ENCODE measurements at places on chromosomes 6 and 20. TPM values are rescaled to one million over a fixed set of nuclear protein-coding genes. Genes with fewer than 3 reads are reported as not detected.

DNA sequence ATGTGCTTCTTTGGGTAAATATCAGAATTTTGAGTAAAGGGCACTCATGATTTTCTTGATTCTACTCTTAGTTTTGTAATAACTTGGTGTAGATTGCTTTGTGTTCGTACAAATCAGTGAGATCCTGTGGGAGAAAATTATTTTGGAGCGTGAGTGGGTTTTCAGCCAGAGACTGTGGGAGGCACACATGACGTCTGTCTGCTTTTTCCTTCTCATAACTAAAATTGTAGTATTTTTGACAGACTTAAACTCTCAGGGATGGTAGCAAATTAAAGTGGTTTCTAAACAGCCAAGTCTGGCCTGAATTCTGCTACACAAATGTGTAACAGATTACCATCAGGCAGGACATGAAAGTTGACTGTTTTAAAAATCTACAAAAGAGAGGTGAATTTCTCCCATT, 222.6 kb downstream of the OTOR start:
- DNase-seq: no peak

DNA sequence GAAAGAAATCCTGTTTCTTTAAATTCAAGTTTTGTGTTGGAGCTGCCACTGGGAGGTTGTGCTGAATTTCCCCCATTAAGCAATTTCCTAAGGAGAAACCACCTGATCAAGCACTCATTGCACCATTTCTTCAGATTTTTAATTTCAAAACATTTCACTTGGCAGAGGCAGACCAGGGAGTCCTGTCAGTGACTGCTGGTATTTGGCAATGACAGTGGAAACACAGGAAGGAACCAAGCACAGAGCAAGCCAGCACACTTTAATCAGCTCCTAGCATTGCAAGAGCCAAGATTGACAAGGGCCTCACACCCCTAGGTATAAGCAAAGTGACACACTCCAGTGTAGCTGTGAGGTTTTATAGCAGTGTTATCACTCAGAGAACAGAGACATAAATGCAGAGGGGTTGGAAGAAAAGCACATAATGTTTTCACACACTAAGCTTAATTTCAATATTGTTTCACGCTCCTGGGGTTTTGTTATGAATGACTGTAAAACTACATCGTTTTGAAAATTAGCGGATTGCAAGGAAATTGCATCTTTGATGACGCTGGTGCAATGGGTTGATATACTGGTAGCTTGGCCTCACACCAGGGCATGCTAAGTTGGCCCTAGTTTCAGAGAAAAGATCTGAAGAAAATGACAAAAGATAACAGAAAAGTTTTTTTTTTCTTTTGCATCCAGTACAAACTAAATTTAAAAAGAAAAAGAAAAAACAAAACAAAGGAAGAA, 768.4 kb downstream of the TFAP2A start:
- peak; percentile 29 for DNase-seq

- no peak for DNase-seq
Measured at GRCh38 chr6:127855542-127856159, 45.2 kb downstream of the THEMIS start.

- DNase-seq: no peak
Measured at GRCh38 chr20:10539818-10540553, 104.9 kb downstream of the SLX4IP start.

GRCh38 chr6:164015088-164015484, 600.6 kb downstream of the QKI start:
- DNase-seq: no peak

GRCh38 chr6:36340618-36341454, 4.1 kb upstream of the BNIP5 start:
- peak; percentile 80 for DNase-seq

DNA sequence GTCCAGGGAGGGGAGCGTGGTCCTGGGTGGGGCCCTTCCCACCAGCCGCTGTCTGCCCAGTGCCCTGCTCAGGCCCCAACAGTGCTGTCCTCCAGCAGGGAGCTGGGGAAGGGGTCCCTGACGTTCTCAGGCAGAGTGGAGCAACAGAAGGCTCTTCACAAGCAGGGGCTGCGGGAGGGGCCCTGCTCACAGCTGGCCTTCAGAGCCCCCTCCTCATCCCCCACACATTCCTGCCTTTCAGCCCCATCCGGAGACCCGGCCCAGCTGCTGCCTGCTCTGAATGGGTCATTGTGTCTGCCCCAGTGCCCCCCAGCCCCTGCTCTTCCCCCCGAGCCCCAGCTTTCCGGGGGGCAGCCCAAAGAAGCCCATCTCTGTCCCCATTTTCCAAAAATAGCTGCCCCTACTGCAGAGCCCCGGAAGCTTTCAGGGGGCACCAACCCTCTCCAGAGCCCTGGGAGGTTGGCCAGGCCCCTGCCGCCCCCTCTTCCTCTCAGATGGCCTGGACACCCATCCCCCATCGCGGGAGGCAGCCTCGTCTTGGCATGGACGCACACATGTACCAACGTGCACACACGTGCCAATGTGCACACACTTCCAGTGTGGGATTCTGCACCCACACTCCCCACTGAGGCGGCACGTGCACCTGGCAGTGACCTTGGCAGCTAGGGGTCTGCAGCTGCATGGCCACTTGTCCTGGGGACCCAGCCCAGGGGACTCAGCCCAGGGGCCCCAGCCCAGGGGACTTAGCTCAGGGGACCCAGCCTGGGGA, 3.7 kb downstream of the COL20A1 start:
- peak; percentile 38 for DNase-seq

GRCh38 chr6:79463621-79464050, 73.6 kb downstream of the LCA5 start:
- no peak for DNase-seq

DNA sequence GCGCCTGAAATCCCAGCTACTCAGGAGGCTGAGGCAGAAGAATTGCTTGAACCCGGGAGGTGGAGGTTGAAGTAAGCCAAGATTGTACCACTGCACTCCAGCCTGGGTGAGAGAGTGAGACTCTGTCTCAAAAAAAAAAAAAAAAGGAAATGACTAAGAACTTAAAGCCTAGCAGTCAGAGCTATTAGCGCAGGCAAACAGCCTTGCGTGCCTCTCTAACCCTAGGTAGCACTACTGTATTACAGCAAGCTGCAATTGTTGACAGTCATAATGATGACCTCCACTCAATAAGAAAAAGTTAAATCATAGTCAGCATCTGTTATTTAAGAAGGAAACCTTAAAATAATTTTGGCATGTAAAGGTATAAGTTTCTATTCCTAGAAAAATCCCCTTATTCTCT, 14.4 kb downstream of the GSS start:
- no peak for DNase-seq

DNA sequence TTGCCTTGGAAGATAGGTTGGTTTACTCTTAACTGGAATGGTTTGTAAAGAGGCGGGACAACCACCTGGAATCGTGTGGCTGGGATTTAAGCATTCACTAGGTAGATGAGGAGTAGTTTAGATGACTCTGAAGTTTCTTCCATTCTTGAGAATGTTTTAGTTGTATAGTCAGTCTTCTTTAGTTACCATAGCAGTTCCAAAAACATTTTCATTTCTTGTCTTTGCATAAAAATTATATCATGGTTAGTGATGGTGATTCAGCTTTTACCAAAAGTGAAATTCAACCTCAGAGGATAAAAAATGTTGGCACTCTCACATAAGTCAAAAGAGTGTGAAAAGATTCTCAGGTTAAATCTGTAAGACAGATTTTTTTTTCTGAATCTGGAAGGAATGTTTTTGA, 70.3 kb downstream of the SMAP1 start:
- no peak for DNase-seq

DNA sequence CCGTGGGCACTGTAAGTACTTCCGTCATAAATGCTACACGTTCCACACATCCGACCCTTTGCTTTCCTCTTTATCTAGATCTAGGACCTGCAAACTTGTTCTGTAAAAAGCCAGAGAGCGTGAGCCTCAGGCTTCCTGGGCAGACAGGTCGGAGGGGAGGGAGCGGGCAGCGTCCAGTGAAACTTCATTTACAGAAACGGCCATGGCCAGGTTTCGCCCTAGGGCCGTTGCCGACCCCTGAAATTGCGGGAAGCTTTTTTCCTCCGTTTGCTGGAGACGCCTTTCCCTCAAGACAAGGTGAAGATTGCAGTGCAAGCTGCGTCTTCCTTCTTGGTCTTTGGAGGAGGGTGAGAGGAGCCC, 155.4 kb downstream of the DLL1 start:
- no peak for DNase-seq

- DNase-seq: no peak
Measured at GRCh38 chr6:168216117-168216516, 103.5 kb downstream of the DACT2 start.

DNA sequence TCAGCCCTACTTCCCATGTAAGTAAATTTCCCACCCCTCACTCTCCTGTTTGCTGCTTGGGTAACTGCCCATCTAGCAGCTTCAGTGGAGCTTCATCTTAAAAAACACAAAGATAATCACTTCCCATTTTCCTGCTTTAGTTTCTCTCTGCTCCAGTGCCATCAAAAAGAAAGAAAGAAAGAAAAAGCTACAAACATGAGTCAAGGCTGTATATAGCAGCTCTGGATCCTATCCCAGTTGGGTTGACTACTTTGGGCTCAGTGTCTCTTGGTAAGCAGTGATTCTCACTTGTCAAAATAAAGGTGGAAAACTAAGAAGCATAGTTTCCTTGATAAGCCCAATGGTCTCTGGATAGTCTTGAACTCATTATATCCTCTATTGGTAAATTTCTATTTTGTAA, 48.7 kb upstream of the SRPK1 start:
- DNase-seq: no peak

GRCh38 chr20:37317994-37318640, 27.8 kb upstream of the SRC start:
- no peak for DNase-seq

DNA sequence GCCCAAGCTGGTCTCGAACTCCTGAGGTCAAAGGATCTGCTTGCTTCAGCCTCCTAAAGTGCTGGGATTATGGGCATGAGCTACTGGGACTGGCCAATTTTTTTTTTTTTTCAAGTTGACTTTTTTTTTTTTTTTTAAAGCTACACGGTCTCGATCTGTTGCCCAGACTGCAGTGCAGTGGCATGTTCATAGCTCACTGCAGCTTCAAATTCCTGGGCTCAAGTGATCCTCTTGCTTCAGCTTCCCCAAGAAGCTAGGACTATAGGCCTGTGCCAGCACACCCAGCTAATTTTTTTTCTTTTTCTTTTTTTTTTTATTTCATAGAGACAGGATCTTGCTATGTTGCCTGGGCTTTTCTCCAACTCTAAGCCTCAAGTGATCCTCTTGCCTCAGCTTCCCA, 59.5 kb downstream of the NCOA3 start:
- DNase-seq: no peak

- no peak for DNase-seq
Measured at GRCh38 chr6:43773980-43774775, 4.2 kb downstream of the VEGFA start.

GRCh38 chr6:47145212-47145611, 103.1 kb upstream of the ADGRF1 start:
- no peak for DNase-seq

DNA sequence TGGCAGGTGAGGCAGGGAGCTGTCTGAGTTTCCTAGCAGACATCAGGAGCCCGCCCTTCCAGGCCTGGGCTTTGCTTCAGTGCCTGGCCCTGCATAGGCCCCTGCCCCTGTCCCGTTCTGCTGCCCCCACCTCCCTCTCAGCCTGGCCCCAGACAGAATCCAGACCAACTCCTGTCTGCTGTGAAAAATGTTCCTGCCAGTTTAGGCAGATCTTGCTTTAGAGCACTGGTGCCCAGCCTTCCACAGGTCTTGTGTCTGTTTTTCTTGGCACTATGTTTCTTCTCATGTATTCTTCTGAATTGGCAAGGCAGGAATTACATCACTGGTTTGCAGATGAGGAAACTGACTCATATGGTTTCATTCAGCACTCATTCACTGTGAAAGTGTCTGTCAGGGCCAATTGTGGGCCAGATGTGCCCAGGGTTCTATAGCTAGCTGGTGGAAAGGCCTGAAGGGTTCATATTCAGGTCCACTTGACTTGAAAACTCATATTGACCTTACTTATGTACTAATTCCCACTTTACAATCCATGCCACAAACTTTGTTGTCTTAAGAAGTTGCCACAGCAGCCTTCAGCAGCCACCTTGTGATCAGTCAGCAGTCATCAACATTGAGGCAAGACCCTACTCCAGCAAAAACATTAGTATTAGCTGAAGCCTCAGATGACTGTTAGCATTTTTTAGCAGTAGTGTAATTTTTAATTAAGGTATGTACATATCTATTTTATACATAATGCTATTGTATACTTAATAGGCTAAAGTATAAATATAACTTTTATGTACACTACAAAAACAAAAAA, 40.5 kb downstream of the HLA-F start:
- no peak for DNase-seq

DNA sequence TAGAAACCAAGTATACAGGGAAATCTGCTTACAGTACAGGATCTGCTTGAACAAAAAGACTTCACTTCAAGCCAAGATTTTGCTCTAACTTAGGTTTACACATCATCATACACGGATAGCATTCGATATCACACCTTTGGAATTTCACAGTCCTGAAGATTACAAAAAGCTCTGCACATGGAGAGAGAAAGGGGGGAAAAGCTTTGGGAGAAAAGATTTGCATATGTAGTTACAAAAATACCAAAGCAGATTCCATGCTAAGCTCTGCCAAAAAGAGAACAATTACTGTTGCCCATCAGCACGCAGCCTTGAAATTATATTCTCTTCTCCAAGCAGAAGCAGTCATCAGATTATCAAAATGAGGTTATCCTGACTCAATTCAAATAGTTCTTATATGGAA, 62.0 kb downstream of the HIVEP2 start:
- no peak for DNase-seq

DNA sequence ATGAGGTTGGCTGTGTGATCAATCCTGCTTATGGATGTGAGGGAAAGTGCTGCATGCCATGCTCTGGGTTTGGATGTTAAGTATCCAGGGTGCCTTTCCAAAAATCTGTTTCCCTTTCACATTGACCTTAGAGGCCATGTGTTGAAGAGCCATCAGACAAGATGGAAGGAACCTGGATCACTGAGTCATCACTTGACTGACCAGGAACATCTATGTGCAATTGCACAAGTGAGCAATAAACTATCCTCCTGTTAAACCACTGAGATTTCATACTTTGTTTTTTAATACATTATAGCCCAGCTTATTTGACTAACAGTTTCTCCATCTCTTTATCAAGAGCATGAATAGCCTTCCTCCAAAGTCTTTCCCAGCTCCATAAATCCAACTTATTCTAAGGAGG, 17.8 kb upstream of the TMEM14A start:
- no peak for DNase-seq

- DNase-seq: peak; percentile 69
Measured at GRCh38 chr6:136783495-136784270, 8.6 kb downstream of the MAP3K5 start.

The KIF25 gene
- total RNA-seq: not detected

The PFDN4 gene
- total RNA-seq: 19.6 TPM

The ATP6V1G2 gene
- total RNA-seq: 2.0 TPM

The SYNJ2 gene
- total RNA-seq: 26.3 TPM

The PKHD1 gene
- total RNA-seq: 0.03 TPM

The MYBL2 gene
- 0.11 TPM for total RNA-seq

The HACE1 gene
- 9.7 TPM for total RNA-seq

The PARD6B gene
- total RNA-seq: 2.5 TPM

The EPPIN gene
- not detected for total RNA-seq

All from right cardiac atrium (tissue), 5 donors.